ENCODE measurements at places on chromosomes 16 and 17. TPM values are rescaled to one million over a fixed set of nuclear protein-coding genes. Genes with fewer than 3 reads are reported as not detected.
A peak's percentile ranks its signal among the peaks of the same experiment; 100 is the strongest.

MLX gene
- total RNA-seq: 75.4 TPM

- H3K27me3 ChIP-seq: no peaks in the 10 kb centered on the region
- H3K4me1 ChIP-seq: peaks cover 12% of the 10 kb centered on the region
- H3K4me3 ChIP-seq: no peak overlapping the region
- DNase-seq: no peak
- peak overlapping the region; percentile 23 for H3K27ac ChIP-seq
- H3K36me3 ChIP-seq: peaks cover 5% of the 10 kb centered on the region
Observed at GRCh38 chr17:75803883-75804282, 19.3 kb downstream of the UNK start.

- H3K36me3 ChIP-seq: peaks cover 4% of the 10 kb centered on the region
- DNase-seq: no peak
- peaks cover 4% of the 10 kb centered on the region for H3K27me3 ChIP-seq
- peaks cover 17% of the 10 kb centered on the region for H3K4me1 ChIP-seq
- H3K27ac ChIP-seq: no peak overlapping the region
Observed at GRCh38 chr17:80992077-80992947, 671 bp downstream of the CHMP6 start.

- no peak for DNase-seq
- H3K4me3 ChIP-seq: no peak overlapping the region
- H3K4me1 ChIP-seq: no peaks in the 10 kb centered on the region
Observed at GRCh38 chr17:5128905-5129535, 13.2 kb downstream of the USP6 start.

GRCh38 chr17:40926341-40926740 is 11.1 kb downstream of the KRT23 start:
- no peaks in the 10 kb centered on the region for H3K4me1 ChIP-seq
- no peaks in the 10 kb centered on the region for H3K36me3 ChIP-seq
- no peak for DNase-seq
- H3K4me3 ChIP-seq: no peak overlapping the region
- H3K27ac ChIP-seq: no peak overlapping the region

- peak; percentile 37 for DNase-seq
- H3K36me3 ChIP-seq: peaks cover 5% of the 10 kb centered on the region
- no peak overlapping the region for H3K4me3 ChIP-seq
Observed at GRCh38 chr16:85659805-85660511, 28.8 kb downstream of the GINS2 start.

SPATA22 gene
- not detected for total RNA-seq

DNA sequence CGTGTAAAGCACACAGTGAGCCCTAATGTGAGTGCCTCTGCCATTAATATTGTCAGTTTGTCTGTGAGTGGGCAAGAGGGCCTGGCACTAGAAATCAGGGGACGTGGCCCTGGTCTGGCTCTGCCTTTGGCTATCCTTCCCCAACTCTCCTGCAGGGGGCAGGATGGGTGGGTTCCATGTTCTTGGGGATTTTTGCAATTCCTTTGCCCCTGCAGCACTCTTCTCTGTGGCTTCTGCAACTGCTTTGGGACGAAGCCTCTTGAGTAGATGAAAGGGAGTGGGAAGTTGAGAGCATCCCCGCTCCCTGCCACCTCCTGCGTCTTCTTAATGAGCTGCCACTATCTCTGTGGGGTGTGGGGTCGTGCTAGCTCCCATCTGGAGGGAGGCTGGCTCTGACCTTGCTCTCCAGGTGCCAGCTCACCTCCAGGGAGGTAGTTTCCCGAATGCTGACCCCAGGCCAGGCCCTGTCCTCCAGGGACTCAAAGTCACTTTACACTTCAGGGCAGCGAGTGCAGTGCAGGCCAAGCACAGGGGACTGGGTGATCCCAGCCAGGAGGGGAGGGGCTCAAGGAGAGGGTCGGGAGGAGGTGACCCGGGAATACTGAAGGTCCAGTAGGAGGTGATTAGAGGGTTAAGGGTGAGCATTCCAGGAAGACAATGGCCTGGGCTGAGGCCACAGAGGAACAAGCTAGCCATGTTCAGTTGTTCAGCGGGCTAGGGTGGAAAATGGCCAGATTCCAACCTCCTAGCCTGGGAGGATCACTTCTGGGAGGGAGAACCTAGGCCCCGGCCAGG is 121.0 kb upstream of the NLRP1 start:
- H3K27me3 ChIP-seq: peaks cover 3% of the 10 kb centered on the region
- H3K36me3 ChIP-seq: no peaks in the 10 kb centered on the region
- H3K4me1 ChIP-seq: no peaks in the 10 kb centered on the region
- DNase-seq: no peak

- H3K4me1 ChIP-seq: no peaks in the 10 kb centered on the region
- H3K4me3 ChIP-seq: no peak overlapping the region
- peaks cover 34% of the 10 kb centered on the region for H3K36me3 ChIP-seq
- no peak for DNase-seq
Observed at GRCh38 chr16:89805136-89805905, 11.1 kb downstream of the FANCA start.

DNA sequence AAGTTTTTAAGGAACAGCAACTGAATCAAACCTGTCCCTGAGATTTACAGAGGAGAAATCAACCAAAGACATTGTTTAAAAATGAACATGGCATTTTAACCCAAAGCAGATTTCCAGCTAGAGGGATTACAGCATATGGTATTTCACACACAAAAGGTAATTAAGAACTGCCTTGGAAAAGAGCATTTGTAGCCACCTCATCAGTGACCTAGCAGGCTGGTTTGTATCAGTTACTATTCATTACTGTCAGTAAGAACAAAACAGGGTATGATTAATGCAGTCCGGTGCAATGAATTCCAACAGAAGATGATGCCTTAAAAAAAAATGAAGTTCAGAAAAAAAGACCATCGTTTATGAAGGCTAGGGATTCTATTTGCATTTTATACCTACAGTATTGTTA is 219.9 kb downstream of the CHD9NB start:
- no peaks in the 10 kb centered on the region for H3K27me3 ChIP-seq
- no peak overlapping the region for H3K4me3 ChIP-seq
- H3K27ac ChIP-seq: no peak overlapping the region
- no peaks in the 10 kb centered on the region for H3K36me3 ChIP-seq
- no peaks in the 10 kb centered on the region for H3K4me1 ChIP-seq

GRCh38 chr17:63949576-63950250 is 17.6 kb upstream of the CD79B start:
- H3K27me3 ChIP-seq: peaks cover 4% of the 10 kb centered on the region
- DNase-seq: no peak
- H3K36me3 ChIP-seq: no peaks in the 10 kb centered on the region
- H3K4me3 ChIP-seq: no peak overlapping the region

- no peak for DNase-seq
- H3K27ac ChIP-seq: no peak overlapping the region
- H3K4me1 ChIP-seq: peaks cover 7% of the 10 kb centered on the region
- H3K27me3 ChIP-seq: no peaks in the 10 kb centered on the region
- no peak overlapping the region for H3K4me3 ChIP-seq
Observed at GRCh38 chr17:73188011-73188410, 4.8 kb upstream of the COG1 start.

GRCh38 chr17:57178839-57179238 is 77.5 kb upstream of the MSI2 start:
- H3K4me3 ChIP-seq: no peak overlapping the region
- no peaks in the 10 kb centered on the region for H3K36me3 ChIP-seq
- H3K27ac ChIP-seq: no peak overlapping the region
- DNase-seq: no peak
- peaks cover 12% of the 10 kb centered on the region for H3K27me3 ChIP-seq

DNA sequence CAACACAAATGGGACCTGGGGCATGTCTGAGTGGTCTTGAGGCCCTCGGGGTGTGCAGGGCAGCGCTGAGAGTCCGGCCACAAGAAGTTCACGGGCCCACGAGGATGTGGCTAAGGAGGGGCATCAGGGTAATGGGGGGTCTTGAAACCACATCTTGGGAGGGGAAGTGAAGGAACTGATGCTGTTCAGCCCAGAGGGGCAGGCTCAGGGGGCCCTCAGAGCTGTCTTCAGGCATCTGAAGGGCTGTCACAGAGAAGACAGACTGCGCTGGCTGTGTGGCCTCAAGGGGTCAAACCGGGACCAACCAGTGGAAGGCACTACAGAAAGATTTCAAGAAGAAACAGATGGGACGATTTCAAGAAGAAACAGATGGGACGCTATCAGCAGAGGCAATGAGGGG is 45.1 kb downstream of the ZNF423 start:
- H3K36me3 ChIP-seq: no peaks in the 10 kb centered on the region
- no peaks in the 10 kb centered on the region for H3K27me3 ChIP-seq
- H3K4me1 ChIP-seq: no peaks in the 10 kb centered on the region
- no peak overlapping the region for H3K4me3 ChIP-seq

AARS1 gene
- 109 TPM for total RNA-seq

TMEM235 gene
- not detected for total RNA-seq

RRAD gene
- 0.83 TPM for total RNA-seq

DNA sequence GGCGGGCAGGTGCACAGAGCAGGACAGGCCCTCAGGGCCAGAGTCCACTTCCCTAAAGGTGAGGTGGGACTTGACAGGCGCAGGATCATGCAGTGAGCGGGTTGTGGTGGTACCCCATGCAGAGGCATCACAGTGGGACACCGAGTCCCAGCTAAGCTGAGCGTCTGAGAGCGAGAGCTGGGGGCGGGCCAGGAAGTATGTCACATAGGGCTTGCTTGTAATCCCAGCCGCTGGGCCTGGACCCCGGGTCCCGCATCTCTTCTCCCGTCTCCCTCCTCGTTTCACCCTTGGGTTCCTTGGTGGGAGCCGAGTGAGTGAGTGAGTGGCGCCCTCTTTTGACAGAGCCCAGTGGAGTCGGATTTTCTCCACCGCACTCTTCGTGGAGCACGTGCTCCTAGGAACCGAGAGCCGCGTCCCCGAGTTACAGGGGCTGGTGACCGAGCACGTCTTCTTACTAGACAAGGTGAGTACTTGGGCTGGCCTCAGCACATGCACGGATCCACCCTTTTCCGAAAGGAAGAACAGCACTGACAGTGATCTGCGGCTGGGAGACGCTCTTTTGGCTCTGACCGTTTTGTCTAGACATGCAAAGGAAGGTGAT is 50.8 kb upstream of the ENDOV start:
- DNase-seq: no peak
- no peak overlapping the region for H3K4me3 ChIP-seq

ZNF267 gene
- 93.9 TPM for total RNA-seq

DNA sequence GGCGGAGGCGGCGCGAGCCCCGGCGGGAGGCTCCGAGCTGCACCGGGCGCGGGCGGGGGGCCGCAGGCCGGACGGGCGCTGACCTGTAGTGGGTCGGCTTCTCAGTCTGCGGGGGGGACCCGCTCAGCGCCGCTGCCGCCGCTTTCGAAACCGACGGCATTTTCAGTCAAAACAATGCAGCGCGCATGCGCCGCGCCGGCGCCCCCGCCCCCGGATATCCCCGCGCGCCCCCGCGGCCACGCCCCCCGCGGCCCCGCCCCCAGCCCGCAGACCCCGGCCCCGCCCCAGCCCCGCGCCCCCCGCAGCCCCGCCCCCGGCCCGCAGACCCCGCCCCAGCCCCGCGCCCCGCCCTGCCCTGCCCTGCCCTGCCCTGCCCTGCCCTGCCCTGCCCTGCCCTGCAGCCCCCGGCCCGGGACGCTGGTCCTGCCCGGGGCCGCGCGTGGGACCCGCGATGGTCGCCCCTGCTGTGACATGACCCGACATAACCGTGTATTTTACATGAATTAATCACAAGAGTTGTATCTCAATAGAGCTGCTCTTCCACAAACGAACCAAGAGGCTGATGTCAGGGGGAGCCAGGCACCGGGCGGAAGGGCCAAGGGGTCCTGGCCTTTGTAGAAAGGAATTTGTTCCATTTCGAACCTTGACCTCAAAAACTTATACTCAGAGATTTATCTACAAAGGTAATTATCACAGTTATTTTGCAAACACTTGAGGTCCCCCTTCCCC is at the start of gene UNKL:
Gene UNKL (minus strand): TSS at position 173 of the 729 bp plus-strand sequence. CDS start 13 bp downstream, at position 160.
- peak; percentile 77 for DNase-seq
- peak within 1 kb of the TSS; percentile 83 for H3K4me3 ChIP-seq
- H3K27ac ChIP-seq: peak within 1 kb of the TSS; percentile 85
- peaks cover 9% of the 10 kb centered on the region for H3K36me3 ChIP-seq

EFCAB5 gene
- 0.60 TPM for total RNA-seq

GRCh38 chr16:25713785-25714570 is 22.2 kb downstream of the HS3ST4 start:
- peaks cover 8% of the 10 kb centered on the region for H3K27me3 ChIP-seq
- no peak for DNase-seq
- no peak overlapping the region for H3K4me3 ChIP-seq
- H3K27ac ChIP-seq: no peak overlapping the region

- H3K4me3 ChIP-seq: no peak overlapping the region
- H3K27ac ChIP-seq: no peak overlapping the region
- no peaks in the 10 kb centered on the region for H3K4me1 ChIP-seq
- DNase-seq: no peak
Observed at GRCh38 chr16:75188832-75189477, 18.0 kb downstream of the CTRB2 start.

- no peaks in the 10 kb centered on the region for H3K4me1 ChIP-seq
- peaks cover 1% of the 10 kb centered on the region for H3K27me3 ChIP-seq
- no peaks in the 10 kb centered on the region for H3K36me3 ChIP-seq
- H3K27ac ChIP-seq: no peak overlapping the region
Observed at GRCh38 chr17:80006339-80006720, 29.3 kb downstream of the TBC1D16 start.

CMTM1 gene
- total RNA-seq: 12.5 TPM

GRCh38 chr17:351449-351738 is 1.2 kb downstream of the RPH3AL start:
- no peaks in the 10 kb centered on the region for H3K27me3 ChIP-seq
- DNase-seq: no peak
- no peak overlapping the region for H3K4me3 ChIP-seq
- no peak overlapping the region for H3K27ac ChIP-seq
- no peaks in the 10 kb centered on the region for H3K36me3 ChIP-seq
- H3K4me1 ChIP-seq: no peaks in the 10 kb centered on the region

TBC1D3L gene
- total RNA-seq: 19.8 TPM

DNA sequence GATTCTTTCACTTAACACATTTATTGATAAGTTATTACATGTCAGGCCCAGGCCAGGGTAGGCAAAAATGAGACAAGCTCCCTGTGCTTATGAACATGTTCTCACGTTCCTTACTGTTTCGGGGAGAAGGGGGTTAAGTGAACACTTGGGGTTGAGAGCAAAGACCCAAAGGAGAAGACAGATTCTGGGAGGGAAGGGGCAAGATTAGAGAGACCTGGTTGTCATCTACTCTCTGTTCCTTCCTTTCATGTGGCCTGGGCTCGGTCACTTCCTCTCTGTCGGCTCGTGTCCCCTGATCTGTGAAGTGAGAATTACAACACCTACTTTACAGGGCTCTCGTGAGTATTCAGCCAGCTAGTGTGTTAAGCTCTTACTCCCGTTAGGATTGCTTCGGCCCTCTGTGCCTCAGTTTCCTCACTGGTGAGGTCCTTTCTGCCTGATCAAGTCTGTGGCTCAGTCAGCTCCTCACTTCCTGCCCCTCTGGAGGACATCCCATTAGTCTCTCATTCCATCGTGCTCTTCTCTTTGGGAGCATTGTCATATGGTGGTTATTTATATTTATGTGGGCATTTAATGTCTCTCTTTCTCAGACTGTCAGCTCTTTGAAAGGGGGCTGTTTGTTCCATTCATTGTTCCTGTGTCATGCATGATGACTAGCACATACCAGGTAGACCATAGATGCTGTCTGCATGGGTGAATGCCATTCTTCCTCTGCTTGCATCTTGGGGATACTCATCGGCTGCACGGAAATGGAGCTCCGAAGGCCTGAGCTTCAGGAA is 38.9 kb downstream of the PLCG2 start:
- H3K27ac ChIP-seq: no peak overlapping the region
- no peak for DNase-seq
- H3K27me3 ChIP-seq: no peaks in the 10 kb centered on the region
- peaks cover 13% of the 10 kb centered on the region for H3K4me1 ChIP-seq
- no peaks in the 10 kb centered on the region for H3K36me3 ChIP-seq
- H3K4me3 ChIP-seq: no peak overlapping the region

GRCh38 chr17:21535686-21536375 is 156.5 kb upstream of the KCNJ18 start:
- H3K27me3 ChIP-seq: peaks cover 3% of the 10 kb centered on the region
- no peak overlapping the region for H3K27ac ChIP-seq
- peaks cover 33% of the 10 kb centered on the region for H3K4me1 ChIP-seq
- no peak for DNase-seq
- H3K36me3 ChIP-seq: peaks cover 24% of the 10 kb centered on the region

Measured in activated T-helper 1 cell treated with anti-CD3 and anti-CD28 coated beads, Interleukin-12 subunit alpha, Interleukin-12 subunit beta, Interleukin-2, Interleukin-4 antibody, amounts not matched to agents 30 ng/mL and 10 ng/mL and 1 ng/mL, durations not matched to agents 14 hours and 24 hours and 36 hours (primary cell).